Gastrocnemius medialis (tissue), 4 donors: ENCODE measurements at places on chromosomes 3 and 15. TPM values are rescaled to one million over a fixed set of nuclear protein-coding genes. Genes with fewer than 3 reads are reported as not detected.

SAMD7 gene
- total RNA-seq, result not detected

CCDC33 gene
- not detected for total RNA-seq

ETV5 gene
- total RNA-seq, result 19.0 TPM

CSTA gene
- total RNA-seq, result 0.58 TPM

UTS2B gene
- total RNA-seq, result not detected

RPLP1 gene
- total RNA-seq, result 954 TPM

CADM2 gene
- 4.4 TPM for total RNA-seq

DNA sequence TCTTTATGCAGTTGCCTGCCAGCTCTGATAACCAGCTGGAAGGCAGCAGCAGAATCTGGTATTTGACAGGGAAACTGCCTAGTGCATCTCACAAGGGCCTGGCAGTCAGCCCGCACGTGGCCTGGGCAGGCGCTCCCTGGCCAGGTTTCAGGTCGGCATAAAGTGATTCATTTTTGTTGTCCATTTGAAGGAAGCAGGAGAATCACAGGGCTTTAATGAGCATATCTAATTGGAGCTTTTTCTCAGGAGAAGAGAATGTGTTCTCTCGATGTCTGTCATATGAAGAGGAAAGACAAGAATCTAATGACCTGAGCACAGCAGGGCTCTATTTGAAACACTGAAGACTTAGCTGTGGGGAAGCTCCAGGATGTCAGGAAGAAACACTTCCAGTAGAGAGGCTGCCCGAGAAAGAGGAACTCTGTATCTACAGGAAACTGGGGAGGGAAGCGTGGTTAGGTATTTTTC lies 98.8 kb upstream of the MB21D2 start:
- DNase-seq, result no peak
- H3K4me1 ChIP-seq, result no peaks in the 10 kb centered on the region

DNA sequence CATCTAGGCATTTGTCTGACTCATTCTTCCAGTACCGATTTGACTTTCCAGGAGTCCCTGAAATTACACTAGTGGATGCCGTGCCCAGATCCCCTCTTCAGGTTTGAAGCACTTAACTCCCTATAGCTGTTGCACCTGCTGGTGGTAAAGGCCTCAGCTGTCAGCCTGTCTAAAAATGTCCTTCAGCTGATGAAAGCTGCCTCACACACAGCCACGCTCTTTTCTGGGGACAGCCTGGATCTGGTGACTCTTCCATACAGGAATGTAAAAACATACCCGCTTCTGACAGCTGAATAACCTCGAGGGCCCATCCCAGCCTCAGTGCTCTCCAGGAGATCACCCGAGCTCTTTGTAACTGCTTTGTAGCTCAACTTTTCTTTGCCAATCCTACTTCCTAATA lies 534.1 kb upstream of the GRM7 start:
- no peak overlapping the region for H3K27ac ChIP-seq
- no peak for DNase-seq
- no peaks in the 10 kb centered on the region for H3K27me3 ChIP-seq
- no peak overlapping the region for H3K4me3 ChIP-seq

GRCh38 chr3:115512565-115513415 lies 110.5 kb upstream of the GAP43 start:
- H3K36me3 ChIP-seq, result no peaks in the 10 kb centered on the region
- H3K27ac ChIP-seq, result no peak overlapping the region
- peak overlapping the region; percentile 51 for H3K4me3 ChIP-seq
- H3K27me3 ChIP-seq, result no peaks in the 10 kb centered on the region
- no peaks in the 10 kb centered on the region for H3K4me1 ChIP-seq
- no peak for DNase-seq

- H3K27me3 ChIP-seq, result no peaks in the 10 kb centered on the region
- no peak for DNase-seq
- no peaks in the 10 kb centered on the region for H3K4me1 ChIP-seq
- no peak overlapping the region for H3K27ac ChIP-seq
These were observed 29.5 kb downstream of the HES1 start for GRCh38 chr3:194165271-194166018.

GRCh38 chr3:180854887-180855286 lies 57.6 kb upstream of the FXR1 start:
- H3K4me3 ChIP-seq, result no peak overlapping the region
- H3K36me3 ChIP-seq, result no peaks in the 10 kb centered on the region
- H3K4me1 ChIP-seq, result no peaks in the 10 kb centered on the region
- no peak for DNase-seq

GRCh38 chr3:187773233-187774184 lies 28.2 kb upstream of the BCL6 start:
- no peaks in the 10 kb centered on the region for H3K36me3 ChIP-seq
- H3K4me3 ChIP-seq, result no peak overlapping the region
- no peak for DNase-seq
- H3K27ac ChIP-seq, result no peak overlapping the region

GRCh38 chr3:129235344-129235917 lies 14.0 kb upstream of the COPG1 start:
- no peaks in the 10 kb centered on the region for H3K4me1 ChIP-seq
- H3K4me3 ChIP-seq, result no peak overlapping the region
- H3K27ac ChIP-seq, result no peak overlapping the region
- no peaks in the 10 kb centered on the region for H3K27me3 ChIP-seq

DNA sequence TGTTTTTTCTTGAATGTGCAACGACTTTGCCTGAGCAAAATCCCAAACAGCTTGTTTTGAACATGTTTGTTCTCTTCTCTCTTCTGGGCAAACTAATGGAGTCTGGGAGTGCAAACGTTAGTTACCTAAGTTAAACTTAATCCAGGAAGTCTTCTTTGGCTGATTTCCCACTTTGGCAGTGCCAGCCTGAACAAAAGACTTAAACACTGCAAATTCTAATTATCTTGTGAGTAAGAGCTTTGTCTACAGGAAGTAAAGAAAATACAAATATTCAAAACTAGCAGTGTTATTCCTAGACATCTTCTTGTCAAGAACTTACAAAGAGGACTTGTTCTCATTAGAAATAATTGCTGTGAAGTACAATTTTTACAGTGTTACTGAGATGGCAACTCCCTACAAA lies 16.7 kb upstream of the DENND6A start:
- H3K4me3 ChIP-seq, result no peak overlapping the region
- no peaks in the 10 kb centered on the region for H3K36me3 ChIP-seq
- H3K27ac ChIP-seq, result no peak overlapping the region
- H3K4me1 ChIP-seq, result no peaks in the 10 kb centered on the region
- H3K27me3 ChIP-seq, result no peaks in the 10 kb centered on the region

- H3K4me3 ChIP-seq, result no peak overlapping the region
- DNase-seq, result no peak
- H3K4me1 ChIP-seq, result no peaks in the 10 kb centered on the region
- H3K27ac ChIP-seq, result no peak overlapping the region
These were observed 88.8 kb upstream of the TSEN2 start for GRCh38 chr3:12395349-12396012.

DNA sequence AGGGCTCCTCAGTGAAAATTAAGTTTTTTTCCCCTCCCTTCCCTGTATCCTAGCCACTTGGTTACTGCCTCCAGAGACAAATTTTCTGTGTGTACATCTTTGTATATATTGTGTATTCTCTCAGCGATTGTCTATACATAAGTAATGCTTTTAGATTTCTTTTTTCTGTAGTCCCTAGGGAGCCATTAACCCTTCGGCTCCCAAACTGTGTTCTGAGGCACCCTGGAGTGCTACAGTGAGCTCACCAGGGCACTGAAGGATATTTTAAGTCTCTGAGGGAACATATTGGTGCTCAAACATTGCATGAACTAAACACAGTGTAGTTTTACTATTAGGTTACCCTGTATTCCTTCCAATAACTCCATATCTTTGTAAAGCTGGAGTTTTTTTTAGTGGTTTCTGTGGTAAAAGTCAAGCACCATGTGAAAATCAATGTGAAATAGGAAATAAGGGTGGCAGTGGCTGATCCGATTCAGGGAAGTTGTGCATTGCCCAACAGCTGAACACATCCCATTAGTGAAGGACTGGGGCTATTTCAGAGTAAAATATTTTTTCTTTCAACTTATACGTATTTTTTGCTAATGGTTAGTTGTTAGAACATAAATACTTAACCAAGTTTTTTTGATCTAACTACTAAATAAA lies 43.0 kb downstream of the USP13 start:
- no peak overlapping the region for H3K4me3 ChIP-seq
- peak overlapping the region; percentile 51 for H3K27ac ChIP-seq
- H3K4me1 ChIP-seq, result peaks cover 31% of the 10 kb centered on the region
- peaks cover 8% of the 10 kb centered on the region for H3K36me3 ChIP-seq
- DNase-seq, result no peak

- no peak overlapping the region for H3K4me3 ChIP-seq
- no peak for DNase-seq
- H3K27me3 ChIP-seq, result no peaks in the 10 kb centered on the region
- H3K36me3 ChIP-seq, result no peaks in the 10 kb centered on the region
- H3K4me1 ChIP-seq, result no peaks in the 10 kb centered on the region
- H3K27ac ChIP-seq, result no peak overlapping the region
These were observed 243.4 kb upstream of the GADL1 start for GRCh38 chr3:31137718-31138465.

GRCh38 chr3:113825090-113825489 lies 13.5 kb upstream of the GRAMD1C start:
- H3K4me1 ChIP-seq, result no peaks in the 10 kb centered on the region
- H3K4me3 ChIP-seq, result no peak overlapping the region
- no peaks in the 10 kb centered on the region for H3K27me3 ChIP-seq
- no peak overlapping the region for H3K27ac ChIP-seq

DNA sequence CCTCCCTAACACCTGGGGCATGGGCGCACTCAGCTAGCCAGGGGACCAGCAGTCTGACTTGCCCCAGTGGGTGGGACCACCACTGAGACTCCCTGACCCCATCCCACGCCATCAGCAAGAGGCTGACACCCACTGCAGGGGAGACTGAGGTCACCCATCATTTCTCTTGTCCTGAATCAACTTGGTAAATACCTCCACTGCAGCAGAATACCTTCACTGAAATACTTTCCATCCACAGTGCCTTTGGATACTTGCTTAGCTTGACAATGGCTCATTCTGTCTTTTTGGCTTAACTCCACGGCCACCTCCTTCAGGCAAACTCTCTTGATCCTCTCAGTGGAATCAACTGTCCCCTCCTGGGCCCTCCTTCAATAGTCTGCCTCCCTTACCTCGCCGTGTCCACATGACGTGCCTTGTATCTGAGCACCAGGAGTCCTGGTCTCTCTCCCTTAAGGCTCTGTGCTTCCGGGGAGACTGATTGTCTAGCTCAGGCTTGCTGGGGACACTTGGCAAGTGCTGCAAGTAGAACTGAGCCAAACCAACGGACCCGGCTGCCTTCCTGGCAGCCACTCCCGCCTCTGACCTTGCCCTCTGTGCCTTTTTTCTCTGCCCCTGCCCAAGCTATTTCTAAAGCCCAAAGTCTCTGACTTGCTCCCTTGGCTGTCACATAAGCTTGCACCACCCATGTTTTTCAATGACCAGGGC lies 119.1 kb downstream of the ADCY5 start:
- H3K36me3 ChIP-seq, result no peaks in the 10 kb centered on the region
- H3K4me3 ChIP-seq, result no peak overlapping the region
- H3K27ac ChIP-seq, result peak overlapping the region; percentile 42
- DNase-seq, result no peak
- H3K27me3 ChIP-seq, result no peaks in the 10 kb centered on the region

- H3K4me3 ChIP-seq, result peak overlapping the region; percentile 55
- no peaks in the 10 kb centered on the region for H3K36me3 ChIP-seq
- H3K27me3 ChIP-seq, result no peaks in the 10 kb centered on the region
- H3K4me1 ChIP-seq, result peaks cover 13% of the 10 kb centered on the region
- peak overlapping the region; percentile 48 for H3K27ac ChIP-seq
These were observed 130.2 kb downstream of the CHSY1 start for GRCh38 chr15:101121511-101122090.

DNA sequence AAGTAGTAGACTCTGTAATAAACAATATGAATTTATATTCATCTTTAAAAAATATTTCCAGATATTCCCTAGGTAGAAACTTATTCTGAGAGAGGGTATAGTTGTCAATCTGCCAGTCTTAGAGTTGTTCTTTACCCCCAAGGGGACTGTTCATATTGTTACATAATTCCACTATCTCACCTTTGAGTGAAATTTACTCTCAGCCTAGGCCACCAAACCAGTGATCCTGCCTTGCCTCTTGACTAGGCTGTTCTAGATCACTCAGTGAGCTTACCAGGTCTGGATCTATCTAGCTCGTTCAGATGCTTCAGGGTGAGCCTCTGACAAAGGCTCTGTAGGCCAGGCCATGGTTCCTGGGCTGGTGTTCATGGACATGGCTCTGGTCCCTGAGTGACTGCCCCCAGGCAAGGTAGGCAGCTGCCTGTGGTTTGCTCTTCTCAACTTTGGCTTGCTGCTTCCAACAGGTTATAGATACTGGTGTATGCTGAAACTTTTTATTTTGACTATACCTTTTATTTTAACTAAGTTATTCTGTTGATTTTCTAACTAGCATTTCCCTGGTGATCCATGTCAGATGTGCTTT lies 27.6 kb downstream of the ZNF592 start:
- no peaks in the 10 kb centered on the region for H3K36me3 ChIP-seq
- no peak for DNase-seq
- peaks cover 13% of the 10 kb centered on the region for H3K4me1 ChIP-seq
- peak overlapping the region; percentile 44 for H3K27ac ChIP-seq
- no peak overlapping the region for H3K4me3 ChIP-seq
- no peaks in the 10 kb centered on the region for H3K27me3 ChIP-seq

GRCh38 chr3:124878561-124879336 lies 8.4 kb downstream of the ITGB5 start:
- peak; percentile 30 for DNase-seq
- H3K27ac ChIP-seq, result peak overlapping the region; percentile 67
- H3K4me1 ChIP-seq, result peaks cover 21% of the 10 kb centered on the region
- no peaks in the 10 kb centered on the region for H3K36me3 ChIP-seq
- H3K4me3 ChIP-seq, result no peak overlapping the region

DNA sequence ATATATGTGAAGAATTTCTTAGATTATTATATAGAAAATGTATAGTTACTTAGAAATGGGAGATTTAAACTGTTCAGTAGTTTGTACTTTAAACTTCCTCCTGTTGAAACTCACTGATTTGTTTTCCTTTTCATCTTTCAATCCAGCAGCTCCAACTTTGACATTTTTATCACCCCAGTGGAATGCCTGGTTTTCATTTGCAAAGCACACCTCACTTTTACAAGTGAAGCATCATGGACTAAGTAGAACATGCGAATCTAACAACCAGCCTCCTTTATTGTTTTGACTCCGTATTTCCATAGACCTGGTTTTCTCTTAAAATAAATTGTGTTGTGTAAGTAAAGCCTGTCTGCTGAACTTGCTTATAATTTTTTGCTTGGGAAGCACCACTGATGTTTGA lies 97.8 kb upstream of the ROBO2 start:
- no peak overlapping the region for H3K27ac ChIP-seq
- no peaks in the 10 kb centered on the region for H3K4me1 ChIP-seq
- no peaks in the 10 kb centered on the region for H3K36me3 ChIP-seq
- H3K27me3 ChIP-seq, result no peaks in the 10 kb centered on the region
- H3K4me3 ChIP-seq, result no peak overlapping the region

- no peaks in the 10 kb centered on the region for H3K27me3 ChIP-seq
- H3K4me1 ChIP-seq, result peaks cover 25% of the 10 kb centered on the region
- no peak overlapping the region for H3K4me3 ChIP-seq
- no peak for DNase-seq
- no peaks in the 10 kb centered on the region for H3K36me3 ChIP-seq
- H3K27ac ChIP-seq, result peak overlapping the region; percentile 54
These were observed 44.0 kb downstream of the SYNM start for GRCh38 chr15:99148851-99149276.

- H3K4me3 ChIP-seq, result no peak overlapping the region
- H3K27me3 ChIP-seq, result no peaks in the 10 kb centered on the region
- no peak for DNase-seq
- no peaks in the 10 kb centered on the region for H3K36me3 ChIP-seq
- no peaks in the 10 kb centered on the region for H3K4me1 ChIP-seq
- H3K27ac ChIP-seq, result no peak overlapping the region
These were observed 476.9 kb downstream of the NR2F2 start for GRCh38 chr15:96807361-96807760.

GRCh38 chr3:153404157-153404556 lies 242.1 kb downstream of the RAP2B start:
- no peak overlapping the region for H3K27ac ChIP-seq
- H3K27me3 ChIP-seq, result no peaks in the 10 kb centered on the region
- no peaks in the 10 kb centered on the region for H3K4me1 ChIP-seq
- no peak for DNase-seq
- no peak overlapping the region for H3K4me3 ChIP-seq
